ENCODE measurements at places on chromosomes 12 and 14.

GRCh38 chr12:113142173-113142885, 6.8 kb upstream of the RASAL1 start:
- DNase-seq: no peak

GRCh38 chr12:31478425-31478824, 112.5 kb downstream of the DENND5B start:
- DNase-seq: no peak

DNA sequence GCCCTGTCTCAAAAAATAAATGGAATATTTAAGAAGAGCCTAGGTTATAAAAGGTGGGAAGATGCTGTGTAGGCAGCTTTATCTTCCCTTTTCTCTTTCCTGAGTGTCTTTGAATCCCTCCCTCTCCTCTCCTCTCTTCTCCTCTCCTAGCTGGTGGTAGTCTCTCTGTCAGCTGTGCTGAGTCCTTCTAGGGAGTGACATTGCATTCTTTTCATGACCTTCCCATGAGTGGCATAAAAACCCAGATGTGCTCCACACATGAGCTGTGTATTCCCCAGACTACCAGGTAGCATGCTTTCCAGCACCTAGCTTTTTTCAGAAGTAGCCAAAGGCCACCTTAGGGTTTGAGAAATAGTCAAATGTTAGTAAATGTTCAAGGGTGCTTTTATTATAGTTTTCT, 23.6 kb downstream of the SAMD4A start:
- DNase-seq: no peak

DNA sequence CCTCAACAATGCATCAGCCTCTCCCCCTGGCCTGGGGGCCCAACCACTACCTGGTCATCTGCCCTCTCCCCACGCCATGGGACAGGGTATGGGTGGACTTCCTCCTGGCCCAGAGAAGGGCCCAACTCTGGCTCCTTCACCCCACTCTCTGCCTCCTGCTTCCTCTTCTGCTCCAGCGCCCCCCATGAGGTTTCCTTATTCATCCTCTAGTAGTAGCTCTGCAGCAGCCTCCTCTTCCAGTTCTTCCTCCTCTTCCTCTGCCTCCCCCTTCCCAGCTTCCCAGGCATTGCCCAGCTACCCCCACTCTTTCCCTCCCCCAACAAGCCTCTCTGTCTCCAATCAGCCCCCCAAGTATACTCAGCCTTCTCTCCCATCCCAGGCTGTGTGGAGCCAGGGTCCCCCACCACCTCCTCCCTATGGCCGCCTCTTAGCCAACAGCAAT, 7.4 kb upstream of the RNU7-1 start:
- no peak for DNase-seq

- no peak for DNase-seq
These were observed 1.1 kb downstream of the ATXN3 start for GRCh38 chr14:92105073-92105892.

DNA sequence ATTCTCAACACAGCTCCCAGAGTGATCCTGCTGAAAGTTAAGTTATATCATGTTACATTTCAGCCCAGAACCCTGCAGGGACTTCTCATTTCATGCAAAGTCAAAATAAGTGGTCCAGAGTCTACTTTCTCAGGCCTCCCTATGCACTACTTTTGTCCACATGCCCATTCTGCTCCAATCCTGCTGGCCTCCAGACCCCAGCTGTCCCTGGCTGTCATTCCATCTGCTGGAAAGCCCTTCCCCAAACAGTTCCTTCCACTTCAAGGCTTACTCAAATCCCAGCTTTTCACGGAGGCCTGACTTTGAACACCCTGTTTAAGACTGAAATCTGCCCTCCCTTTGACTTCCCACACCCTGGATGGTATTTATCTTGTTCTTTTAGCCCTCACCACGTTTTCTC, 109.8 kb upstream of the DNM1L start:
- DNase-seq: no peak

DNA sequence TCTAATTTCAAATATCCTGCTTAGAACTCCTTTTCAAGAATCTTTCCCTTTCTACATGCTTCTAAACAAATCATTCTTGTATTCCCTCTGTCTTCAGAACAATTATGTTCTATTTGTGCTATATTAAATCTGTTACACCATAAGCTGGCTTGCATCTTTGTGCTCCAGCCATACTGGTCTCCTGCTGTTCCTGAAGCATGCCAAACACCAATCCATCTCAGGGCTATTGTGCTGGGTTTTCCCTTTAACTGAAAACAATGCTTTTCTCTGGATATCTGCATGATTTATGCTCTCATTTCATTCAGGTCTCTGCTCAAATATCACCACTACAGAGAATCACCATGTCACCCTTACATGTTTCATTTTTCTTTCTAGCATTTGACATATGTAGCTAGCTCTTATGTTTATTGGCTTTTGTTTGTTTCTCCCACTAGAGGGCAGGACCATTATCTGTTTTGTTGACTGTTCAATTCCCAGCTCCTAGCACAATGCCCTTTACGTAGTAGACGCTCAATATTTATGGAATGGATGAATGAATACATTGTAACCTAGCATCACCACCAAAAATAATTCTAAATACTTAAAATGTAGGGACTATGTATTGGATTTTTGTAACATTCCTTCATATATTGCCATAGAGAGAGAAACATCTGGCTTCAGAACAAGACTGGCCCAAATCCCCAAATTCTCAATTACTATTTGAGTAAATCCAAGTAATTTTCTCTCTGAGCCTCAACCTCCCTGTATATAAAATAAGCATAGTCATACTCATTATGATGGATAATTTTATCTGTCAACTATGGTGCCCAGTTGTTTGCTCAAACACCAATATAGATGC, 302.0 kb upstream of the SYT1 start:
- no peak for DNase-seq
